Upper lobe of left lung (tissue), 6 donors: ENCODE measurements at places on chromosomes 12 and 14. TPM values are rescaled to one million over a fixed set of nuclear protein-coding genes. Genes with fewer than 3 reads are reported as not detected.

GRCh38 chr12:19248929-19249602 lies 119.5 kb downstream of the PLEKHA5 start:
- DNase-seq, result no peak

- DNase-seq, result no peak
Observed at GRCh38 chr12:105076098-105076497, 8.2 kb downstream of the ALDH1L2 start.

GRCh38 chr12:62192903-62193250 lies 67.3 kb upstream of the USP15 start:
- DNase-seq, result no peak

GRCh38 chr14:42370056-42370455 lies 763.4 kb downstream of the LRFN5 start:
- DNase-seq, result no peak

DNA sequence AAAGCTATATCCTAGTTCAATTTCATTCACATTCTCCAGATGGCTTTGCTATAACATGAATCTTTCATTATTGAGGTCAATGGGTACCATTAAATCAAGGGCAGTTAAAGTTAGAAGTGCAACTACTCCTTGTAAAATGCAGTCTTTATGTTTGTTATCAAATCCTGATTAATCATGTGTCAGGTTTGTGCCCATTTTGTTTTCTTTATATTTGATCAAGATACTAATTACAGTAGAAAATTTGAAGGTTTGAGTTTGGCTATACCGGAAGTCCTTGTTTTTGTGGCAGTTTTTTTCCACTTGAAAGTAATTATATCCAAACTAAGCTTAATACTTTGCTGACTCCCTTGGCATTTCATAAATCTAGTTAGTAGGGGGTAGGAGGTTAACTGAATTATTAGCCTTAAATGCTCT lies 513.0 kb downstream of the DIO2 start:
- DNase-seq, result no peak

- peak; percentile 63 for DNase-seq
Observed at GRCh38 chr12:6062757-6063735, 61.4 kb downstream of the VWF start.

DNA sequence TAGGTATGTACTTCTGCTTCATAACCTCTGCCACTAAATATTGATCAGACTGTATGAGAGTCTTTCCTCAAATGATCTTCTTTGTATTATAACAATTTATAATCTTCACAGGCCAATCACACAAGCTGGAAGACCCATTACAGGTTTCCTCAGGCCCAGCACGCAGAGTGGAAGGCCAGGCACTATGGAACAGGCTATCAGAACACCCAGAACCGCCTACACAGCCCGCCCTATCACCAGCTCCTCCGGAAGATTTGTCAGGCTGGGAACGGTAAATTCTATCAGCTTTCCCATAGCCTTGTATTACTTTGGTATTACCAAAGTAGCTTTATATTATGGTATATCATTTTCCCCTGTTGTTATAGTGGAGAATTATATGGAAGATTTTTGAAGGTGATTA lies 16.5 kb downstream of the TTC8 start:
- no peak for DNase-seq

- DNase-seq, result no peak
Observed at GRCh38 chr14:66650491-66650911, 142.6 kb downstream of the GPHN start.

GRCh38 chr12:52956987-52957386 lies 8.1 kb downstream of the KRT18 start:
- no peak for DNase-seq

DNA sequence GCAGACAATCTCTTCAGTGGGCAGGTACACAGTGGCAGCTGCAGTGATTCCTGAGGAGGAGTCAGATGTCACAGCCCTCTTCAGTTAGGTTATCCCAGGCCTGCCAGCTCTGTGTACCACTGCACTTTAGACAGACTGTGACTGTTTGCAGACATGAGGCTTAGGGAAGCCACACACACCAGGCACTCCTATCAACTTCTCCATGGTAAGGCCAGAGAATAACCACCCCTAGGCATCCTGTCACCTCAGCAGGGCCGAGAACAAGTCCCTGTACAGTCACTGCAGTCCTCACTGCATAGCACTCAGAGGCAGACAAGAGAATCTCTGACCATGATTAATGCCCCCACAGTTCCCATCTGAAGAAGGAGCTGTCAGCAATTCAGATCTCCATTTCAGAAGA lies 296.5 kb downstream of the GALC start:
- no peak for DNase-seq

MMAB gene
- total RNA-seq, result 34.8 TPM

ALDH1L2 gene
- 2.1 TPM for total RNA-seq

FAM186B gene
- 1.8 TPM for total RNA-seq

ACVRL1 gene
- 86.6 TPM for total RNA-seq

HHIPL1 gene
- total RNA-seq, result 1.0 TPM

RASSF9 gene
- 7.6 TPM for total RNA-seq
